ENCODE measurements at places on chromosomes 7 and 10.

- no peak for DNase-seq
These were observed 70.6 kb downstream of the MCMBP start for GRCh38 chr10:119801998-119802538.

DNA sequence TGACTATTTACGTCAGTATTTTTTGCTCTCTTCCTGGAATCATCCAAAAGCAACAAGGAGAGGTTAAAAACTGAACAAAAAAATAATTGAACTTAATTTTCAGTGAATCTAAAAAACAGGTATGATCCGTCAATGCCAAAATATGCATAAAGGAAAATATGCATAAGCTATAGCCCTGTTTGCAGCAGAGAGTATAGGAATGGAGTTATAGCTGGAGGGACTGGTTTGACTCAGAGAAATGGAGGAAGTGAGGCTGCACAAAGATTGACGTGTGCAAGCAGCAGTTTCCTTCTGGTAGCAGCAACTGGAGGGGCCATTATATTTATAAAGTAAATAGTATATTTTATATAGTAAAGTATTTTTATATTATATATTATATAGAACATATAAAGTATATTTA is 37.1 kb downstream of the GNG11 start:
- no peak for DNase-seq

DNA sequence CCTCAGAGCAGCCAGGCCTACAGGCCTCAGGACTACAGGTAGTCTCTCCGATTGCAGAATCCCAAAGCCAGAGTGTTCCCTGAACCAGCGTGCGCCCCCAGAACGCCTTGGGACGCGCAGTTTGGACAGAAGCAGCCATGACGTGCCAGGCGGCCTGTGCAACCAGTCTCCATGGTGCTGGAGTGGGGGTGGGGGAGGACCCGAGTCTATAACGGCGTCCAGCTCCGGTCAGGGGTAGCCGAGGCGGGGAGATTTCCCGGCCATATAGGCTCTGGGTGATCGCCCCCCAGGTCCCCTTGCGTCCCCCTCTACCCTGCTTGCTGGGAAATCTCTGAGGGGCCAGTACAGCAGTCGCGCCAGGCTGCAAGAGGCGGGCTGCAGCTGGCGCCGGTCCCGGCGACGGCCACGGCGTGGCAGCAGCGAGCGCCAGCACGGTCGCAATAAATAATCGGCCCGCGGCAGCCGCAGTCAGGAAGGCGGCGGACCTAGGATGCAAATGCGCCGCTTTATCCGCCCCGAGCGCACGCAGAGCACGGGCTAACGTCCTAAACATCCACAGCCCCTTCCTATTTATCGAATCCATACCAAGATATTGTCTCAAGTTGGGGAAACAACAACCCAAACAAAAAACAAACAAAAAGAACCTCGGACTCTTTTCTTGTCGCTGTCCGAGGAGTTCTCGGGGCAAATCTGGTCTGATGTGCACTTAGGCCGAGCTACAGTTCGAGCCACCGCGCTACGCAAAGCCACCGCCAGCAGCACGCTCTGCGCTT is 1.6 kb downstream of the HOXA3 start:
- peak; percentile 68 for DNase-seq

DNA sequence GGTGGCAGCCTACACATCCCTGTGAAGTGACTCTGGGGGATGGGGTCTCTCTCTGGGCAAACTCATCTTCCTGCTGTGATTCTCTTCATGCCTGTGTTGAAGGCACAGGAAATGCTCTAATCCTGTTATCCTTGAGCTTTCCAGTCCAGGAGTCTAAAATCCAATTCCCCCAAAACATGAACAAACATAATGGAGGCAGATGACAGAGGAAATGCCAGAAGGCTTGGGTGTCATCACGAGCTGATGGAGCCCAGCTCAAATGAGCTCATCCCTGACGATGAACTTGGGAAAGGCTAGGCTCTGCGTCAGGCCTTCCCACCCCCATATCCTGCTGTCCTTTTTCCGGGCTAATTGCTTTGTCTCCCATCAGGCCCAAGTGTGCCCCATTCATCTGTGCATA is 165.9 kb upstream of the PODXL start:
- no peak for DNase-seq

DNA sequence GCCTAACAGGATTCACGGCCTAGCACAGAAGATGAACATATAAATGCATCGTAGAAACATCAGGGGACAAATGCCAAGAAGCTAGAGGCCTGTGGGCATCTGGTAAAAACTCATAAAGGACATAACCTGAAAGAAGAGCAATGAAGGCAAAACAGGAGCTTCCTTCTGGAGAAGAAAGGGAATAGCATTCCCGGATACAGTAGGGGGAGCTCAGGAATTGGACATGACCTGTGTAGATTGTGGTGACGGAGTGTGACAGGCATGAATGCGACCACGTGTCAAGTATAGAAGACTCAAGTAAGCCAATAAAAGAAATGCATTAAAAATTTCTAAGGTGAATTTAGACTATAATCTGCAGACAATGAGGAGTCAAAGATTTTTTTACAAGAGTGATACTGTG is 270.1 kb downstream of the AGMO start:
- no peak for DNase-seq

DNA sequence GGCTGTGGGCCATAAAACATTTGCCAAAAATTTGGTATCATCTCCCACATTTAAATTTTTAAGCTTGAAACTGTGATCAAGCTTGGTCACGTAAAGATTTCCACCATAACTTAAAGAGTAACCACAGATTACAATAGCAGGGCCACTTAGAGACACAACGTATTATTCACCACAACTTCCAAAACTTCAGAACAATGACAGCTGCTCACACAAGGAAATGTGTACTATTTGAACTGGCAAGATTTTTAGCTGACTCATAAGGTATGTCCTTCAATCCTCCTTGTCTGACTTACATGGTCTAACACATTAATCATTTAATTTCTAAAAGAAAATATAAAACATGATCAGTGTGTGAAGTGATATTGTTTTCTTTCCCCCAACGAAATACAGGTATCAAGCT is 234.5 kb downstream of the PARD3 start:
- no peak for DNase-seq

- DNase-seq: no peak
These were observed 86.6 kb upstream of the ZNF92 start for GRCh38 chr7:65287023-65287422.

- DNase-seq: peak; percentile 48
These were observed 3.5 kb downstream of the DENND11 start for GRCh38 chr7:141698247-141699015.

DNA sequence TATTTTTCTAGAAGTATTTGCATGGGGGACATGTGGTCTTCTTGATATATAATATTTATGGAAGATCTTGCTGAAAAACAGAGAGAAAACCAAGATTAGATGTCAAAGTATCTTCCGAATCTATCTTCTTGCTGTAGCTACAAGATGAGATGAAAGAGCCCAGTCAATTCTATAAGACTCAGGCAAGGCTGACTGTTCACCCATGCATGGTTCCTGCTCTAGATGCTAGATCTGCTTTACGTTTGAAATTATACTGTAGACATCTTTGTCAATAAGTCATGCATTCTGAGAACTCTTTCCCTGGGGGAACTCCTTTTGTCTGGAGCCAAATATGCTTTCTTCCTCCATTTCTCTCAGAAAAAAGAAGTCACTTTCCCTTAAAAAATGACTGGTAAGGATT is 1292.0 kb downstream of the XPNPEP1 start:
- no peak for DNase-seq

- no peak for DNase-seq
These were observed 25.8 kb downstream of the AQP1 start for GRCh38 chr7:30937416-30937815.

DNA sequence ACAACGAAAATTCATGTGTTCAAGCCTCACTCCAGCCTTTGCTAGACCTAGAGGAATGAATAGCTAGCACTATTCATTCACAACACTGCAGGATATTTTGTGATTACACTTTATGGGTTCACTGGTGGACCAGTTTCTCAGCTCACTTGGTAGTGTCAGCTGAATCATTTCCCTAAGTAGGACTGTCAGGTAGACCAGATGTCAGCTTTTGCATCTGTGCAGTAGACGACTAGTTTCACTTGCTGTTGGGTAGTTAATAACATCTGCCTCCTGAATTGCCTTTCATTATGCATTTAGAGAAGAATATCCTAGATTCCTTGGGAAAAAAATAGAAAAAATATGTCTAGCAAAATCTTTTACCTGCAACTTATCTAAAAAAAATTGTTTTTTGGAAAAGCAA is 296.4 kb downstream of the ADARB2 start:
- no peak for DNase-seq

DNA sequence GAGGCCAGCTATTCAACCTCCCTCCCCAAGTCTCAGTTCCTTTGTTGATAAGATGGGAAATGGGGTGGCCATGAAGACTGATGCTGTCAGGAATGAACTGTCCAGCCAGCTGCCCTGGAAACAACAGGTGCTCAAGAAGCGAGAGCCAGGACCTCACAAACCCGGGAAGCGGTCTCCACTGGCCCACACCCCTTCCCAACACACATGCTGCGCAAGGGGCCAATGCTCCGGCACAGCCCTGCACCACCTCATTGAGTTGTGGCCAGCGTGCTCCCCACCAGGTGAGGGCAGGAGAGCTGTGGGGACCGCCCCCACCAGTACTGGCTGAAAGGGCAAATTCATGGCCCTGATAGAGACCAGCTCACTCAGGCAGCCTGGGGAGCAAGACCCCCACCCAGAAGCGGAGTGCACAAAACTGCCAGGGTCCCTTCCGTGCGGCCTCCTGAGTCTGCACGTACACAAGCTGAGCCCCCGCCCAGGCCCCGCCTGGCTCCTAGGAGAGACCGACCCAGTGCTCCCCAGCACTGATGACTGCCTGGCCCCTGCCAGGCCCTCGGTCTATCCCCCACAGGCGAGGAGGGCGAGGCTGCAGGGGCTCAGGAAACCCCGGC is 216.6 kb downstream of the MAD1L1 start:
- DNase-seq: no peak

DNA sequence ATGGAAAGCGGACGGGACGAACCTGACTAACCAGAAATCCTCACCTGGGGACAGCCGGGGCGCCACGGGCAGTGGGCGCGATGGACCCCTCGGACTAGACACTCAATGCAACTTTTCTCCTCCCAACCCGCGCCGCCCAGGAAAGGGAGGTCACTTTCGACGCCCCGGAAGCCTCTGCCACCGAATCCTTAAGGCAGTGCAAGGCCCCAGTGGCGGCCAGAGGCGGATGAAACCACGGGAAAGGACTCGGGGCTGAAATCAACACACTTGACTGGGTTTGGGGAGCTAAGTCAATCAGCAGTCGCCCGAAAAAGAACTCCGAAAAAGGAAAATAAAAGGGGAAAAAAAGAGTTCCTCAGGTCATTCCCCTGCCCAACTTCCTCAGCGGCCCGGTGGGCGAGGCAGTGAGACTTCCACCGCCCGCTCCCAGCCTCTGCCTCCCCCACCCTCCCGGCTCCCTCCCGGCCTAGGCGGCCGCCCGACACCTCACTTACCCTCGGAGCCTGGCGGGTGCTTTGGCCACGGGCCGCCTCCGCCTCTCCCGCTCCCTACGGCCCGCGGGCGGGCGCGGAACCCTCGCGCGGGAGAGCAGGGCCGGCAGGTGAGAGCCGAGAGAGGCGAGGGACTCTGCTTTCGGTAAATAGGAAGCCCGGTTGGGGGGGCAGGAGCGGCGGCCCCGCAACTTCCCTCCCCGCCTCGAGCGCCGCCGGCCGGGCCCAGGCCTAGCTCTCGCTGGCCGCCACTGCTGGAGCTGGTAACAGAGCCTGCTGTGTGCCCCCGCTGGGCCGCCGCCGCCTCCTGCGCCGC is 518 bp downstream of the WAPL start:
- peak; percentile 74 for DNase-seq

DNA sequence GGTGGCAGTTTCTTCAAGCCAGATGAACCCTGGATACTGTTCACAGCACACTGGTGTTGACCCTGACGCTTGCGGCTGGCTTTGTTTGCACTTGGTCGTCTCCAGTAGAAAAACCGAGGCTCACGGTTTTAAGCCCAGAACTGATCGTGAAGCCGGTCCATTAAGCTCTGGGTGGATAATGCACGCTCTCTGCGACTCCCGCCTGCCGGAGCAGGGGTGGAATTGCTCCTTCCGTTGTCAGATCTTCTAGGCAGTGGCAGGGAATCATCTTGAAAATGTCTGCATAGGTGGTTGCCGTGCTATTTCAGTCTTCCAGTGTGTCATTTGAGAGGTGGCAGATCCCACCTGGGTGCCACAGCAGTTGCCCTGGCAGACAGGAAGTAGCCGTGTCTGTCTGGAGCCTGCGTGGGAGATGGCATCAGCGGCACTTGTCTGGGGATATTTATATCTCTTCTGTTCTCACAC is 35.9 kb upstream of the AP5Z1 start:
- DNase-seq: peak; percentile 57

DNA sequence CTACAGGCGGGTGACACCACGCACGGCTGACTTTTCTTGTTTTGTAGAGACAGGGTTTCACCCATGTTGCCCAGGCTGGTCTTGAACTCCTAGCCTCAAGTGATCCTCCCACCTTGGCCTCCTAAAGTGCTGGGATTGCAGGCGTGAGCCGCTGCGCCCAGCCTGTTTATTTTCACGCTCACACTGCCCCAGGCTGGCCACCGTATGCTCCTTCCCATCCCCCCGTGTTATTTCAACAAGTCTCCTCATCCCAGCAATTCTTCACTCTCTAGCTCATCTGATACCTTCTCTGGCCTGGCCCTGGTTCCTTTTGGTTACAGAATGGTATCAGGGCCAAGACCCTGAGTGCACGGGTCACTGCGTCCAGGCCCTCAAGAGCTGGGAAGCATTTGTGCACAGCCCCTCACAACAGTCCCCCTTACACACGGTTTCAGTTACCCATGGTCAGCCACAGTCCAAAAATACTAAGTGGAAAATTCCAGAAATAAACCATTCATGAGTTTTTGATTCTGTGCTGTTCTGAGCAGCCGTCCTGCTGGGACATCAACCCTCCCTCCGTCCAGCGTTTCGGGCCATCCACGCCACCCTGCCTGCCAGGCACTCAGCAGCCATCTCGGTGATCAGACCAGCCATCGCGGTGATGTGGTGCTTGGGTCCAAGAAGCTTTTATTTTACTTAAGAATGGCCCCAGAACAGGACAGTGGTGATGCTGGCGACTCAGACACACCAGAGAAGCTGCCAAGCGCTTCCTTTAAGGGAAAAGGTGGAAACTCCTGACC is 8.9 kb downstream of the COX19 start:
- no peak for DNase-seq

DNA sequence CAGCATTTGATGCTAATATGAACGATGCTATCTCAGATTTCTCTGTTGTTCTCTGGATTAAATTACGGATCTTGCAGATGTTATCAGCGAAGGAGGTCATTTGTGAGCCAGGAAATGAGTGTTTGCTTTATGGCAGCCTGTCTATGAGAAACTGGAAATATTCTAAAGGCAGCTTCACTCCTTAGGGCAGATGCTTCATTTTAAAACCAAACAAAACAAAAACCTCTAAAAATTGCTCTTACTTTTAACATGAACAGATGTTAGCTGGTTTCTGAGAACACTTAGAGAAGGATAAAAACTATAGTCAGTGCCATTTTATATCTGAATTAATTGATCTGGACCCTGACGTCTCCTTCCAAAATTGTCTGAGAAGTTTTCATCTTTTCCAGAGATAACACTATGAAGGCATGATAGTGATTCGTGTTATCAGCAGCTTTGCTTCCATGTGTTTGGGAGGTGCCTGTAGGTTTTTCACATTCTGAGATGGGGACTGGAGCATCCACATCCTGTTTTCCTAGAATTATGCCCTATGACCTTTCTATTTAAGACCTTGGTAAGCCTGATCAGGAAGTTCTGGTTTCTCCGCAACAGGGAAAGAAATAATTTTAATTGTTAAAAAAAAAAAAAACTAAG is 53.1 kb downstream of the CPED1 start:
- no peak for DNase-seq
